ENCODE measurements at places on chromosomes 4 and X.

DNA sequence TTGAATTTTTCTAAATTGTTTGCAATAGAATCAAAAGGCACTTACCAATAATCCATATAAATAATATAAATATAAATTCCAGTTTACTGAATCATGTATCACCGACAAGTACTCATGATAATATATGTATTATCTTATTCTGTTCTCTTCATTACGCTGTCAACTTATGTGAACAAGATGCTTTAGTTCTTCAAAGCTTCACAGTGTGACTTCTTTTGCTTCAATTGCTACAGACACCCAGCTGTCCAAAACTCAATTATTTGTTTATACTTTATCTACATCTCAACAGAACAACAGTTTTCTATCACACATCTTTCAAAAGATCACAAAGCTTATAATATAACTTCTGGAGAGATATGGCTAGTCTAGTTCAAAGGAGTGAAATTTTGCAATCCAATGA lies 1499.9 kb upstream of the PCDH10 start:
- no peak for DNase-seq

- no peak for DNase-seq
These were observed 245.1 kb upstream of the MAB21L2 start for GRCh38 chr4:150336676-150337412.

DNA sequence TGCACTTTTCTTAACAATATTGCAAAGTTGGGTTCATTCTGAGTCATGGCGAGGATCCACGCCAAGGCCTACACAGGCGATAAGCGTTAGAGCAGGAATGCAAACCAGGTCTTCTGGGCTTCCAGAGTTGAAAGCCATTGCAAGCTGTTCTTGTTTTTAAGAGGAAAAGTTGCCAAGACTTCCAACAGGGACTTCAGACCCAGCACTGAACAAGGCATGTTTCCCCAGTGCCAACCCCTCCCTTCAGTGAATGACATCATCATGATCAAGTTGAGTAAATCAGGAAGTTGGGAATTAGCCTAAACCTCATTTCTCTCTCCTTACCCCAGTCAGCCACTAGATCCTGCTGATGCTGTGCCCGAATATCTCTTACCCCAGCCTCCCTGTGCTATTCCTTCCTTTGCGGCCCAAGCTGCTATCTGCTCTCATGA lies 355.1 kb downstream of the HS3ST1 start:
- DNase-seq, result no peak

DNA sequence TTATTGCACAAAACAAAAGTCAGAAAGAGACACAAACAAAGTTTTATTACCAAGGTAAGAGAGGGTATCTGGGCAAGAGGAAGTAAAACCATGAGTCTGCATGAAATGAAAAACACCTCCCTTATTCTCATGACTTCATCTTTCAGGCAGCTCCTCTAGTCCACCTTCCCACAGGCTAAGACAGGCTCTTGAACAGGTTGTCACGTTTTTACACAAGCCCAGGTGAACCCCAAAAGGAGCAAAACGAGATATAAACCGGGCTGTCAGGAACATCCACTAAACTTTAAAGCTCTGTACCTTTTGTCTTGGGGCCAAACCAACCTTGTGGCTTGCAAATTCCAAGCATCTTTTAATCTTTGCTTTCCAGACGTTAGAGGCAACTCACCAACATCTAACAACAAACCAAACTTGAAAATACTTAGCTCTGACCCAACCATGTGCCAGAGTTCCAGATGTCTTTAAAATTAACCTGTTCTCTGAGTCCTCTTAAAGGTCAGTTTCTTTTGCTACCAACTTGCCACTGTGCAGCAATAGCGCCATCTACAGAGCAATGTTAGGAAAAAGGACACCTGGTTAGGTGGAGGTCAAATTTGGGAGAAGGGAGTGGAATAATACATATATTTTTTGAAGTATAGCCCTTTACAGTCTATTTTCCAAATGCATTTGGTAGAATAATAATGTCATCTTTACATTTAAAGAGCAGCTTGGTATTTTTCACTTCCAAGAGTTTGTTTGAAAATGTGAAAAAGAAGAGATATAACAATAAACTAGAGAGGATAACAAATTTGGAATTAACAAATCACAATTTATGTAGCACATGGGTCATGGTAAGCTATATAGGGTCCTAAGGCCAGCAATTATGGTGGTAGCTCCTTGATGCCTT lies 73.1 kb downstream of the QRFPR start:
- peak; percentile 3 for DNase-seq

- DNase-seq, result no peak
These were observed 40.6 kb downstream of the ABLIM2 start for GRCh38 chr4:8118035-8118434.

DNA sequence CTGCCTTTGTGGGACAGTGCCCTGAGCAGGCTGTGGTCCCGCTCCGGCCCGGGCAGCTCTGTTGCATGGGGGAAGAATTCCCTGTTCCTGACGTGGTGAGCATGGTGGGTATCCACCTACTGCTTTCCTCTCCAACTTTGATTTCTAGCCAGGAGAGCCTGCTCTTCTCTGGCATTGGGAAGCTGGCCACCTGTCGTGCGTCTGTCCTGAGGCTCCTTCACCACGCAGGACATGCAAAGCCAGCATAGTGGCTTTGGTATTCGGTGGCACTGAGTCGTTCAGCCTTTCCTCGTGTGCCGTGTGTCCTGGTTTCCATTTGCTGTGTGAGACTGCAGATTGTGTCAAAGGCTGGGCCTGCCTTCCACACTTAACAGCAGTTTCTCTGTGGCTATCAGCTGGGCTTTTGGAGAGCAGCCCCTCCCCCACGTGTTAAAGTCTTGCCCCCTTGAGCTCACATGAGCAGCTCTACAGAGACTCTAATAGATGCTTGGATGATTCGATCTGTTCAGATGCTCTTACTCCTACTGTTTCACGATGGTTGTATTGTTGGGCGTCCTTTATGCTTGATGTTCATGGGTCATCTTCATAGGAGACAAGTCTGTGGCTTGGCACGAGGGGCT lies 46.3 kb upstream of the CLCN4 start:
- DNase-seq, result no peak

DNA sequence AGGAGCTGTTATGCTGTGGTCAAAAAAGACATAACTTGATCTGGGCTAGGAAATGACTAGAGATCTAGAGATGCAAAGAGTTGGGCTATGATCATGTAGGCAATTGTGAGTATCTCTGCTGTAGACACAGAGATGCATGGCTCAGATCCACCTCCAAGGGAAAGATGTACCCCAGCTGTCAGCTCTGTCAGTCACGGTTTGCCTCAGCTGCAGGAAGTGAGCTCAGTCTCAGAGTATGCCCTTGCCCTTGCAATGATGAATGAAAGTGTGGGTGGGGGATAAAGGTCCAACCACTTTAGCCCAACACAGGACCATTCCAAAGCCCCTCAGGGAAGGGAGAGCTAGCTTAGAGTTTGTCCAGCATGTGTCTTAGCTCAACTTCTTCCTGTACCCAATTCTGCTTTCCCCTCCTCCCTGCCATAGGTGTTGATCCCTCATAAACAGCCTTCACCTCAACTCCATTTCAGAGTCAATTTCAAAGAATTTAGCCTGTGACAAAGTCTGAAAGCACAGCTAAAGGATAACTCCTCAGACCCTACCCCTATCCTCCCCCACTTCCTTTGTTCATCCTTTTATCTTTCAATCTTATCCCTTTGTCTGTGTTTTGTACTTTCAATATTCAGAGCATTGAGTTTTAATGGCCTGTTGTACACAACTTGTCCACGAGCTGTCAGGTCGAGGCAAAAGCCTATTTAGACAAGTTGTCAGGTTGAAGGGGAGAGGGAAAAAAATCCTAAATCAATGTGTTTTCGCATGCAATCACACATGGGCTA lies 90.6 kb downstream of the MID1IP1 start:
- DNase-seq, result no peak

GRCh38 chr4:4740071-4740470 lies 119.4 kb upstream of the MSX1 start:
- no peak for DNase-seq

GRCh38 chr4:180333162-180333561 lies 1910.0 kb upstream of the TENM3 start:
- no peak for DNase-seq

- no peak for DNase-seq
These were observed 175.0 kb downstream of the NHS start for GRCh38 chrX:17550011-17550410.

DNA sequence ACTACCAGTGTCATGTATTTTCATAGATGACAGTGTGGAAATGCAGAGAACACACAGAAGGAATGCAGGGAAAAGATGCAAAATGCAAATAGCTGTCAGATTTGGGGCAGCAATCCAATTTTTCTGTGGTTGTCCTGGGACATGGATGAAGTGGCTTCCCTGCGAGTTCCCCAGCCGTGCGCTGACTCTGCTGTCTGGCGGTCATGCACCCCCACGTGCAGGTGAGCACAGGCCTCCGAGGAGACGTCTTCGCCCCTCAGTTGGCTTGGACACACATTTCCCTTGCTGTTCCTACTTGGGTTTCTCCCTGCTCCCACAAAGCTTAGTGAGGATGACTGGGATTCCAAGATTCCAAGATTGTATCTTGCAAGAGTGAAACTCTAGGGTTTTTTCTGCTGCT lies 24.4 kb downstream of the BLOC1S4 start:
- DNase-seq, result no peak

GRCh38 chr4:1903035-1903434 lies 31.8 kb downstream of the NSD2 start:
- DNase-seq, result no peak

- no peak for DNase-seq
These were observed 705.5 kb downstream of the ARAP2 start for GRCh38 chr4:35538807-35539206.

- DNase-seq, result no peak
These were observed 570.7 kb downstream of the PCDH7 start for GRCh38 chr4:31290836-31291235.

- DNase-seq, result no peak
These were observed 12.4 kb upstream of the TDO2 start for GRCh38 chr4:155891058-155891457.

DNA sequence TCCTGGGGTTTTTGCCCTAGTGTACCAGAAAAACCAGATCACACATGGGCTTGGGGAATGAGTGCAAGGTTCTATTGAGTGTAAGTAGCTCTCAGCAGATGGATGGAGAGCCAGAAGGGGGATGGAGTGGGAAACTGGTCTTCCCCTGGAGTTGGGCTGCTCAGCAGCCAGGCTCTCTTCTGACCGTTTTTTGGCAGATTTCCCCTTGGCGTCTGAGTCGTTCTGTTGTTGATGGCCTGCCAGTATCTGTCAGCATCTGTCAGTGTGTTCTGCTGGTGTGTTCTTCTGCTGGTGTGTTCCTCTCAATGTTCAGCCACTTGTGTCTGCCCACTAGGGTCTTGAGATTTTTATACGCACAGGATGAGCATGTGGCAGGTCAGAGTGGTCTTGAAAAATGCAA lies 633.9 kb upstream of the CPEB2 start:
- no peak for DNase-seq

DNA sequence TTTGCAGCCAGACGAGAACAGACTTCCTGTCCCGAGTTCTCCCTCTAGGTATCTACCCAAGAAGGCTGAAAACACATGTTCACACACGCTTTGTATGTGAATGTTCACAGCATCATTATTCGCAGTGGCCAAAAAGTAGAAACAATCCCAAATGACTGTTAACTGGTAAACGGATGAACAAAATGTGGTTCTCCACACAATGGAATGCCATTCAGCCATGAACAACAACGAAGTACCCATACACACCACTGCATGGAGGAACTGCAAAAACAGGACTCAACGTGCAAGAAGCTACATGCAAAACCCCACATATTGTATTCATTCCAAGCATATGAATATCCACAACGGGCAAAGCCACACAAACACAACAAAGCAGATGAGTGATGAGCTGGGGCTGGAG lies 45.0 kb downstream of the PDHA1 start:
- no peak for DNase-seq
